Activated T-cell treated with anti-CD3 and anti-CD28 coated beads for 48 hours (primary cell): ENCODE measurements at places on chromosomes 6 and 20.

DNA sequence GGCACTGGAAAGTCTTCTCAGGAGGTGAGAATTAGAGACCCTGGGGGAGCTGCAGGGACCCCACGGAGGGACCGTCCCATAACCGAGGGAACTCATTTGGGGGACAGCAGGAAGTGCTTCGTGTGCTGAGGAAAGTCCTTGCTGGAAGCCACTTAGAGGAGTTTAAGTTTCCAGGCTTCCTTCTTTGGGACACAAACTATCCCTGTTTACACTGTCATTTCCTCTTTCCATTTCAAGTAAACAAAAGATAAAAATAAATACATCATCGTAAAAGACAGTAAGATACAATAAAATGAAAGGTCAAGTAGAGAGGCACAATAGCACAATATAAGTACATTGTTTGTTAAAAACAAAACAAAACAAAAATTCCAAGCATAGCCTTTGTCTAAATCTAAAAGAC, 101.2 kb downstream of the TTLL2 start:
- DNase-seq = no peak

GRCh38 chr20:47691625-47692024, 93.7 kb downstream of the SULF2 start:
- DNase-seq = no peak

DNA sequence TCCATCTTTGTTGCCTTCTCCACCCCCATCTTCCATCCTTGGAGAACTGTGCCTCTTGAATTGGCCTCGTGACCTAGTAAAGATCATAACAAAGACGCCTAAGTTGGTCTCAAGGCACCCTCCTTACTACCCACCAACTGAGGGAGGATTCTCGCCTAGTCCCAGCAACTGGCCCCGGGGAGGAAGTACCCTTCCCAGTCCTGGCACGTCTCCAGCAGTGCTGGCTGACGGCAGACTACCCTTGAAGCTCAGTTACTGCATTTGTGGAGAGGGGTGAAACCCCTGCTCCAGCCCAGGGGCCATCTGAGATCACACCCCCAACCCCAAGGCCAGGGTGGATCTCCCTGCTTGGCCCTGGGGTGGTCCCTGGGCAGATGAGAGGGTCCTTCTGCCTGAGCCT, 2.1 kb upstream of the OSBPL2 start:
- DNase-seq = no peak

DNA sequence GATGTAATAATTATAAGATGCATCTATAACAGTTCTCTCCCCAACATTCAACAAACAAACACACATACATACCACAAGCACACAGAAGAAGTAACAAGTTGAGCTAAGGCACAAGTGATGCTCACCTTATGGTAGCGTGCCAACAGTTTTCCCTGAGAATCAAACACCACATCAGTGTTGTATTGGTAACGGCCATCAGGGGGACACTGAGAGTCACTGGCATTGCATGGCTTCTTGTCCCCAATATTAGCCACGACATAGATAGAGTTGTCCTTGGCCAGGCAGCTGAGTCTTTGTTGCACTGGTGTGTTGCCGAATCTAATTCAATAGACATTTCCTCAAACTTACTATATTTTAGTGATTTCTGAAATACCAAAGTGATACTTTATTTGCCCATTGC, 14.8 kb upstream of the VNN1 start:
- no peak for DNase-seq

DNA sequence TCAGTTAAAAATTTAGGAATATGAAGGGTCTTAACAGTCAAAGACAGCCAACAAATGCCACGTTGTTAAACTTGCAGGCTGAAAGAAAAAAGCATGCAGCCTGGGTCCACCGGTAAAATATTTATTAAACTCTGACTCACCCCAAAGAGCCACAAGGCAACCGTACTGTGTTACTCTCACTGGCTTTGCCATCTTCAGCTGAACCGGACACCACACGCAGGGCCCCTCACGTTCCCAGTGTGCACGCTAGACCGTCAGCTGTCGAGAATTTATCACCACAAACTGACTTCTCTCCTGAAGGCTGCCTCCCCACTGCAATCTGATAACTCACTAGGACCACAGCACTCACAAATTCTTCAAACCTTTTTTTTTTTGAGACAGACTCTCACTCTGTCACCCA, 30.7 kb downstream of the HUS1B start:
- DNase-seq = no peak

GRCh38 chr6:125884634-125885371, 71.8 kb upstream of the HINT3 start:
- no peak for DNase-seq

- DNase-seq = no peak
Observed at GRCh38 chr6:149275621-149276020, 41.9 kb upstream of the TAB2 start.

GRCh38 chr6:116229287-116229913, 24.5 kb downstream of the TSPYL4 start:
- no peak for DNase-seq

DNA sequence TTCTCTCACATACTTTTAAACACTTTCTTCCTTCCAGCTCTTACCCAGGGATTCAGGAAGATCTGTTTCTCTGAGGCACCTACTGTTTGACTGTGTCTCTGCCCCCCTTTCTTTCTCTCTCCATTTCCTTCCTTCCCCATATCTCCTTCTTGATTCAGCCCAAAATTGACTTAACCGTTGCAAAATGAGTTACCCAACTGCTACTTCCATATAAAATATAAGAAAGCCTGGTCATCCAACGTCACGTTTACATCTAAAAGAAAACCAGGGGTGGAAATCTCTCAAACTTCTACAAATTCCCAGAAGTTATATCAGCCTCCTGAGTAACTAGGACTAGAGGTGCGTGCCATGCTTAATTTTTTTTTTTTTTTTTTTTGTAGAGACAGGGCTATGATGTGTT, 95.2 kb upstream of the INSM1 start:
- no peak for DNase-seq

DNA sequence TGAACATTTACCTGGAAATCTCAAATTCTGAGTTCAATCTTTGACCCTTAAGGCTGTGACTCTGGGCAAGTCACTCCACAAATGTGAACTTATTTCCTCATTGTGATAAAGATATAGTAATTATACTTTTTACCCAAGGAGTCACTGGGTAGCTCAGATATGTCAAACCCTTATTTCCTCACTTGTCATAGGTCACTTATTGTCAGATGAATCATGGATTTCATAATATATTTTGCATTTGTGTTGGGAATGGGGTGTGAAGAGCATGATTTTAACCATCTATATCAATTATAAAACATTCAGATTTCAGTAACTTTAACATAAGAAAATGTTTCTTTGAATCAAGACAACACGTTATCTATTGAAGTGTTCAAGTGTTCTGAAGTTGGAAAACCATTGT, 3.7 kb upstream of the CARMIL1 start:
- no peak for DNase-seq

DNA sequence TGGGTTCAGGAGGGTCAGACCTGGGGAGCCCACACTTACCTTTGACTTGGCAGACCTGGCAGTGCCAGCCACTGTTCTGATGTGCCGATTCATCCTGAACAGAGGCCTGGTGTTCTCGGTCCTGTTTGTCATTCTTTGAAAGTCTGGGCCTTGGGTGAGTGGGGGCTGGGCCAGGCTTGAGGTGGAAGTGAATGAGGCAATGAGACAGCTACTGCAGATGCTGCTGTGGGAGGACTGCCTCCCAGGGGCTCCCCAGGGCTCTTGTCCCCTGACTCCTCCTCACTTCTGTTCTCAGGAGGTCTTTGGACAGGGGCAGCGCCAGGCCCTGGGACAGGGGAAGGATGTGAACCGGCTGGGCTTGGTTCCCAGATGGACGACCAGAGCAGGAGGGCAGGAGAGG, 5.6 kb upstream of the TREML4 start:
- no peak for DNase-seq

DNA sequence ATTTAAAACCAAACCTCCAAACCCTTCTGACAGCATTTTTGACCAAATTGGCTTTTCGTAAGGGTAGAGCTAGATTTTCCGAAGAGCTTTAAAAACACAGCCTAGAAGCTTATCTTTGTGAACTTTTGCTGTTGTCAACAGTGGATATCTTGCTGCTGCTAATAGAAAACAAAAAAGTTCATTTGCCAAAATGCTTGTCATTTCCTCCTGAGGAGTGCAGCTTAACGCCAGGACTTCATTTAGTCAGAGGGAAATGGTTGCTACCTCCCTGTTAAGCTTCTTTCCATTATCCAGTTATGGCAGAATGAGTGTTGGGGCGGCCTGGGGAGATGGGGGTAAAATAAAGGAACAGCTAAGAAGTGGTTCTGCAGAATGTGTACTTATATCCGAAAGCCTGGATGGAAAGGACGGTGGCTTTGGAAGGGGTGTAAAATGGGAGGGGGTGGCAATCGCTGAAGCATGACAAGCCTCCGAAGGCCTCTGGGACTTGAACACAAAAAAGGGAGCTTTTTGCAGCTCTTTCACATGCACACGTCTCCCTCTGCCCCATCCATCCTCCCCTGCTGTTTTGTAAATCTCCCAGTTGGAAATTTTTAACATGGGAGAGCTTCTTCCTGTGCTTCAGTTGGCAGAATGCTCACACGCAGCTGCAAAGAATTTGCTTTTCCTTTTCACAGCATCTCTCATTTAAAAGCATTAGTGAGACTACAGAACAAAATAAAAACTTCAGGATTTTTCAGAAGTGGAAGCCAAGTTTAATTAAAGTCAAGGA, 22.5 kb downstream of the JARID2 start:
- no peak for DNase-seq

DNA sequence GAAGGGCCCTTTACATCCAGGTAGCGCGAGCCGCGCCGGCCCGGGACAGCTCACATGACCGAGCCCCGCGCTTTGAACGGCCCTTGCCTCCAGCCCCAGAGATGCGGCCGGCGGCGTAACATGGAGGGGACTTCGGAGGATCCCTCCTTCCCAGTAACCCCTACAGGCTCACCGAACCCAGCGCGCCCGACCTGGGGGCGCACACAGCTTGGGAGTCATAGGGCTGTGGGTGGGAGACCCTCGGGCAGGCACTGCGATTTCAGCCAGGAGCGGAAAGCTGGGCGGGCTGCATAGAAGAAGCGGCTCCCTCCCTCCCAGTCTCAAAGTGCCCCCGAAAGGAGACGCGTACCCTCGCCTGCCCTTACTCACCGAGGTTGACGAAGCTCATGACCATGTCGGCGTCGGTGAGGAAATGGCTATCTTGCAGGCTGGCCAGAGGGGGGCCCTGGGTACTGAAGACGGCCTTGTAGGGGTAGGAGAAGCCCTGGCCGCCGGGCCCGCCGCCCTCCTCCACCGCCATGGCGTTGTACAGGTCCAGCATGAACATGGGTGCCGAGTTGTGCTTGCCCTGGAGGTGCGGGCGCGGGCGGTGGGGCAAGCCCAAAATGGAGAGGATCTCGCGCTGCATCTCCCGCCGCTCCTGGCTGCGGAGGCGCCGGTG, 975 bp downstream of the BMP7 start:
- DNase-seq = no peak

GRCh38 chr6:126963077-126963809, 155.2 kb upstream of the RSPO3 start:
- DNase-seq = no peak

DNA sequence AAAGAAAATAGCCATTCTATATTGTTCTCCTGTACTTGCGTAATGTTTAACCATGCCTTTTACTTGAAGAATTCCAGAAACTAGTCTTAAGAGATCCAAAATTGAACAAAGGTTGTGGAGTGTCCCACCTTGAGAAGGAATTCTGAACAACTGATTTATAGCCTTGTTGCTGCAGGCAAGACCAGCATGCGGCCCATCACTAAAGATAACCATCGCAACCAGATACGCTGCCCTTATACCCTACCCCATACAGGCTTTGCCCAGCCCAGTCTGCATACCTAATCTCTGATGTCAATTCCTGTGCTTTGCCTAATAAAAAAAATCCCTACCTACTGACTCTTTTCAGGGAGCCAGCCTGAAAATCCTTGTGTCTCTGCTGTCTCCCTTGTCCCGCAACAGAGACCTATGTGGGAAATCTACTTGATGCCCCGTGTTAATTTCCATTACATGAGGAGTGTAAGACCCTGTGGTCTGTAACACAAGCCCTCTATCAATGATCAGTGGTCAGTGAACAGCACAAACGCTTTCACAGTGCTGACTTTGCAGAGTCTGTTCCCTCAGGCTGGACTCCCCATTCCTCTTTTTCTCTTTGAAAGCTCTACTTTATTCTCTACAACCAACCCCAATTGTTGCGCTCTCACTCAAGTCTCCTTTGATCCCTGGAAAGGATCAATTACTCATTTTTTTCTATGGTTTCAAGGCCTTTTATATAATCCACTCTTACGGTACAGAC, 125.7 kb upstream of the BTBD3 start:
- no peak for DNase-seq

- DNase-seq = no peak
Observed at GRCh38 chr6:166112580-166112979, 55.1 kb downstream of the TBXT start.

- no peak for DNase-seq
Observed at GRCh38 chr6:150681578-150682395, 82.1 kb downstream of the PLEKHG1 start.

GRCh38 chr6:54493138-54493537, 184.9 kb downstream of the TINAG start:
- DNase-seq = no peak

- DNase-seq = no peak
Observed at GRCh38 chr6:64679416-64679815, 1027.6 kb downstream of the EYS start.

GRCh38 chr20:44918342-44918741, 8.5 kb downstream of the PABPC1L start:
- DNase-seq = no peak

GRCh38 chr20:38665094-38665493, 59.2 kb upstream of the SLC32A1 start:
- no peak for DNase-seq

DNA sequence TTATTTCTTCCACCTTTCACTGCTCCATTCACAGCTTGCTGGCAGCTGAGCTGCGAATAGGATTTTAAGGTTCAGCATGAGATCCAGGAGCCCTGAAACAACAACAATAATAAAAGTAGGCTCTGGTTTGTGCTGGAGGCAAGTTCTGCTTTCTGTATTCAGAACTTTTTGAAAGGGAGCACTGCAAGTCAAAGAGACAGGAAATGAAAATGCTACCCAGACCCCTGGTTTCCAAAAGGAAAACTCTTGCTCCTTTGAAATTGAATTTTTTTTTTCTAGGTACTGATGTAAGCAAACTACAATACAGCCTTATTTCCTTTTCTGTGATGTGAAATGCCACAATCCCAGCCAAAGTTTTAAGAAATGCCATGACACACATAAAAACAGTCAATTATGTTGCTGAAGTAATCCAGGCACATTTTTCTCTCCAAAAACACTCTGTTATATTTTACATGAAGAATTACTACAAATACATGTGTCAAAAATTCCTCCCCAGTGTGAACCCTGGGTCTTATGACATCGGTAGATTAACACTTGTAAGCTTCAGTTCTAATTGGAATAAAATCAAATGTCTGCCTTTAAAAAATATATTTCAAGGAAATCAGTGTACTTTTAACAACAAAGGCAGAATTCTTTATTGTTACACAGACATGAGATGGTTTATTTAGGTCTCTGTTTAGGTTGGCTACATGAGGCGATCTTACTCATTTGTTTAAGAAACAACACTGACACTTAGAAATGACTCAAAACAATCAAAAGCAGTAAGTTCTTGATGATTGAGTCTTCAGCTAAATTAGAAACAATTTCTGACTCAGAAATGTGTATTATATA, 656.7 kb downstream of the EPHA7 start:
- no peak for DNase-seq

GRCh38 chr6:119481976-119482375, 132.4 kb upstream of the MAN1A1 start:
- no peak for DNase-seq
